ENCODE measurements at places on chromosomes 2 and 18.

GRCh38 chr2:17791121-17791816, 25.0 kb upstream of the MSGN1 start:
- DNase-seq: no peak

GRCh38 chr2:163247847-163248220, 409.3 kb upstream of the KCNH7 start:
- DNase-seq: no peak

DNA sequence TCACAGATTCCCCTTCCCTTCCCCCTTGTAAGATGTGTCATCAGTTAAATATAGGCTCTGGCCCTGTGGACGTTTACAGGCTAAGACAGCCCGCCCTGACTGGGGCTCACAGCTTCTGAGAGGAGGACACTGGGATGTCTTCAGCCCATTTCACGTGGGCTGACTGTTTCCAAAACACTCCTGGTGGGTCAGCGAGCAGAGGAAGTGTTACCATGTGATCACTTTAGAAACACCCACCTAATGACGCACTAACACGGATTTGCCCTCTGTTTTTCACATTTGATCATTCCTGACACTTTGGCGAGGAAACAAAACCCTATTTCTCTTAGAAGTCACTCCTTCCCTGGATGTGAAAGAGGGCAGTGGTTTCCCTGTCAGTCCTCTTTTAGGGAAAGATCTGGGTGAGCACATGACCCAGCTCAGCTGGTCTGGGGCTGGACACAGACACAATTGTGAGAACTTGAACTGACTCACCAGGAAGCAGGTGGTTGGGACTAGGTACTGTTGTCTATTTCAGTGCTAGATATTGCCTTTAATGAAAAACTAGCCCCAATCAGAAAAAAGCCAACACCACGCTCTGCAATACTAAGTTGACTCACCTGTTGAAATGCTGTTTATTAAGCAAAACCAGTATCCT, 38.8 kb downstream of the BMP10 start:
- DNase-seq: no peak

- DNase-seq: no peak
These were observed 51.0 kb upstream of the KCNG2 start for GRCh38 chr18:79746730-79747129.

DNA sequence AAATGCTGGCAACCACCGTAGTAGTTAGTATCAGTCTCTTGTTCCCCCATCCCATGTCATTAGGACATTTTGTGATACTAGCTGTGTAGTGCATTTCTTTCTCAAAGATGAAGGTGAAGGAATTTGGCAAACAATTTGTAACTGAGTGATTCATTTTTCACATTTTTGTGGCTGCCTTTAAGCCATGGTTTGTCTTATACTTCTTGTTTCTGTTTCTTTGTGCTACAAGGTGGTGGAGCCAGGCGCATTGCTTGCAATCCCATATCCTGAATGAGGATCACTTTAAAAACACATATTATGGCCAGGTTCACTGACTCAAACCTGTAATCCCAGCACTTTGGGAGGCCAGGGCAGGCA, 40.6 kb downstream of the GPD2 start:
- no peak for DNase-seq

DNA sequence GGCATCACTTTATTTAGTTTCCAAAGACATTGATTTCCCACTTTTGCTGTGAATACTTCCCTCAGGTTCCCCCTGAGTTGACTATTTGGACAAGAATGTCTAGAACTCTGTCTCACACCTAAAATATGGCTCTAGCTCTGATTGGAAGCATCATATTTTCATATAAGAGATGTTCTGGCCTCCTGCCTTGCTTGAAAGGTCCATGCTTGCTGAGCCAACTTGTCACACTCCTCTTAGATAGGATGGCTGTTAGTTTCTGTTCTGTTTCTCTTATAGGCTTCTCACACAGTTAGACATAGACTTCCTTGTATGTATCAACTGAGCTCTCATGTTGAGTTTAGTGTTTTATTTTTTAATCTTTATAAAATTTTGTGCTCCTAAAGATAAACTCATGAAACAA, 87.1 kb downstream of the CNTNAP5 start:
- DNase-seq: no peak

GRCh38 chr2:159518321-159519005, 97.9 kb downstream of the BAZ2B start:
- no peak for DNase-seq

- DNase-seq: no peak
These were observed 187.5 kb upstream of the DTNA start for GRCh38 chr18:34522603-34523002.

DNA sequence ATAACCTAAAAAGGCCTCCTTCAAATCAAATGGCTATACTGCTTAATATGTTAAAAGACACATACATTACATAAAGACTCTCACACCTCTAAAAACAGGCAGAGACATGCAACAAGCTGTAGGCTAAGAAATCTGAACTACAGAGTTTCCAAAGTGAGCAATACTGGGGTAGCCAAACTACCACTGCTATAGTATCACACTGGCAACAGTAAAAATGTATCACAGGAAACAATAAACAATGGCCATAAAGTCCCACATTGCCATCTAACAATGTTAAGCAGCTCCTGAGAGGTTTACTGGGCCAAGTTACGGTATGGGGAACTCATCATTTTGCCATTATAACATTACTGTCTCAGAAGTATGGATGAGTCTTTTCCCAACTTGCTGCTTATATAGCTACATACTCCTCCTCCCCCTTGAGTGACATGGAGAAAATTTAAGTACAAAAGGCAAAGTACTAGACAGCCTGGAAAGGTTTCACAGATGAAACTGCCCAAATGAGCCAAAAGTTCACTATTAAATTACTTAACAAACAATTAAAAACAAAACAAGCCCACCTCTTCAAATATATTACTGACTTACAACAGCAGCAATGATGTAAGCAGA, 50.3 kb downstream of the SS18 start:
- DNase-seq: no peak

DNA sequence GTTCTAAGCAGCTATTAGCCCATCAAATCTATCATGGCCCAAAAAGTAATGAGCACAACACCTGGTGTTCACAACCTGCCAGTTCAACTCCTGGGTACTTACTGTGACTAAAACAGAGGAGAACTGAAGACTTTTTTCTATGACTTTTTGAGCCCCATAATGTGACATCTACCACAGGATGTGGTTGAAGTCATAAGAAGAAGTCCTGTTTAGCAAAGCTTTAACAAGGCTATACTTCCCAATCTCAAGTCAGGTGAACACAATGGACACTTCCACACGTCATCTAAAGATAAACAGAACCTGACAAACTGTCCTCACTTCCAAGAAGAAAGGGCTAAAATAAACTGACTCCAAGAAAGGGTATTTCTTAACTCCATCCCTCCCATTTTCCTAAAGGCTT, 138.8 kb downstream of the ATAD2B start:
- DNase-seq: no peak

DNA sequence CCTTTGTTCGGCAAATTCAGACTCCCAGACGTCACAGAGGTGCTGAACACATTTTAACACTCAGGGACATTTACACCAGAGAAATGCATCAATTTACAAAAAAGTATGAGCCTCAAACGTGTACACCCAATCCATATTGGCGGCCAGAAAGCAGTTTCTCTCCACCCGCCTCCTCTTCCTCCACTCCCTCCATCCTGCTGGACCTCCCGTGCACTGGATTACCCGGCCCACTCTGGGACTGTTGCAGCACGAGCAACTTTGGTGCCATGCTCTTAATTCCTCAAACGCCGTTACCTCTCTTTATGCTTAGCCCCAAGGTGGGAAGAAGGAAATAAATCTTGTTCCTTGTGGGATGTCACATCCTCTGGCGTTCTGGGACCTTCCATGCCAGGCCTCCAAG, 243.4 kb downstream of the ZNF516 start:
- no peak for DNase-seq

- no peak for DNase-seq
These were observed 16.5 kb downstream of the PASK start for GRCh38 chr2:241132538-241133435.

DNA sequence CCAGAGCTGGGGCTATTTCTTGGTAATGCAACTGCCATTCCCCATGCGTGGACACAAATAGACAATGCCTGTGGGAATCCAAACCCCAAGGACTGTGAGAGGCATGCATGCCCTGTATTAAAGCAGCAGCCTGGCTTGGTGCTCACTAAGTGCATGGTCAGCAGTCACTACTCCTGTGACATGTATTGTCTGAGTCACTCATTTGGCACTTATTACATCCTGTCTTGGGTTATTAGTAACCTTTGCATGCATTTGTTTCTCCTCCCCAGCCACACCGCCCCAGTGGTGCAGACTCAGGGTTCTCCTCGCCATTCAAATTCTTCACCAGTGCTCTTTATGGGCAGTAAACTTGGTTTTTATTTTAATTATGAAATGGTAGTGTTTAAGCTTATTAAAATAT, 30.2 kb downstream of the PRKCE start:
- DNase-seq: no peak
